Bronchial smooth muscle cell (primary cell): ENCODE measurements at places on chromosomes 2 and 18. TPM values are rescaled to one million over a fixed set of nuclear protein-coding genes. Genes with fewer than 3 reads are reported as not detected.

EML4 gene
- total RNA-seq = 27.6 and 45.7 TPM in 2 replicates

SOCS6 gene
- total RNA-seq = 20.8 and 29.9 TPM in 2 replicates

TEX44 gene
- total RNA-seq = not detected in 2 replicates

DES gene
- total RNA-seq = 2.4 and 2.7 TPM in 2 replicates

ZAP70 gene
- total RNA-seq = 0.09 and 0.16 TPM in 2 replicates

CYBRD1 gene
- total RNA-seq = 265 and 454 TPM in 2 replicates

FAM237A gene
- not detected in 2 replicates for total RNA-seq

RIOK3 gene
- total RNA-seq = 51.9 and 57.4 TPM in 2 replicates

TMEM37 gene
- total RNA-seq = 0.32 and 0.60 TPM in 2 replicates

CNNM3 gene
- total RNA-seq = 3.9 and 9.8 TPM in 2 replicates

HMSD gene
- not detected in 2 replicates for total RNA-seq

ARHGAP25 gene
- 0.09 and 0.47 TPM in 2 replicates for total RNA-seq

SLC5A7 gene
- not detected in 2 replicates for total RNA-seq
